NCI-H2081 (cell line): ENCODE measurements at places on chromosomes 12 and 14.

DNA sequence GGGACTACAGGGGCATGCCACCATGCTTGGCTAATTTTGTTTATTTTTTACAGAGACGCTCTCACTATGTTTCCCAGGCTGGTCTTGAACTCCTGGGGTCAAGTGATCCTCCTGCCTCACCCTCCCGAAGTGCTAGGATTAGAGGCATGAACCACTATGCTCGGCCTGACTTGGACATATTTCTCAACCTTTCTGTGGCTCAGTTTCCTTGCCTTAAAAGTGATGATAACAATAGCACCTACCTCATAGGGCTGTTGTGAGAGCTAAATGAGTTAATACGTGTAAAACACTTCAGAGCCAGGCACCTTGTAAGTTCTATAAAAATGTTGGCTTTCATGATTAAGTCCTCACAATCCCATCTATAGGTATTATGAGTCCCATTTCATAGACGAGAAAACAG is 89.2 kb upstream of the METAP2 start:
- no peak for DNase-seq

DNA sequence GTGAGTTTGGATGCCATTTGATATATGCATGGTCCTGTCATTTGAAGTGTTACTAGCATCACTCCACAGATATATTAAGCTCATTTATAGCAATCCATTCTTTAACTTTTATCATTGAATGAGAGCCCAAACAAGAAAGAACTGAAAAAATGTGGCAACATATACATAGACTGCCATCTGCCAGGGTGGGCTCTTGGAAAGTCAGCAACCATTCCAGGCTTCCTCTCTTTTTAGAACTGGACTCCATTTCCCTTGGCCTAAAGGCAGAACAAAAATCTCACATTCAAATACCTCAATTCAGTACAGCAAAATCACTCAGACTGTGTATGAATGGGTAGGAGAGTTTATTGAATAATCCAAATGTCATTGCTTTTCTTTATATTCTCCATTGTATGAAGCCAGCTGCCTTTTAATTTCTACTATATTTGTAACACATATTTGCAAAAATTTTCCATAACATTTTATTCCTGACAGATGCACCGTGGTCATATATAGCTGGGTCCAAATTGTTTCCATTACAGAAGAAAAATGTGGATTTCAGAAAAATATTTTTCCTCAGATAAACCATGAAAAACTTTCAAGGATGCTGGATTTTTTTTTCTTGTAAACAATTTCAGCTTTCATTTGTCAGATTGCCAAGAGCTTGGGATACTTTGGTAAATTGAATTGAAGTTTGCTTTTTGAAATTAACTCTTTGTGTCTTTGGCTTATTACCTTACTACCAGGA is 1252.3 kb upstream of the SEL1L start:
- no peak for DNase-seq

GRCh38 chr14:104467641-104468040 is 111.9 kb upstream of the C14orf180 start:
- DNase-seq = no peak

GRCh38 chr12:79296133-79296532 is 394.6 kb downstream of the PAWR start:
- DNase-seq = no peak

- no peak for DNase-seq
Measured at GRCh38 chr12:59405992-59406391, 189.8 kb upstream of the SLC16A7 start.

- DNase-seq = no peak
Measured at GRCh38 chr14:58354808-58355207, 40.9 kb upstream of the TOMM20L start.

GRCh38 chr14:37437490-37437889 is 157.6 kb downstream of the FOXA1 start:
- peak; percentile 81 for DNase-seq

- no peak for DNase-seq
Measured at GRCh38 chr14:36518031-36518585, 1.9 kb downstream of the NKX2-1 start.

- peak; percentile 43 for DNase-seq
Measured at GRCh38 chr14:92105893-92106142, 564 bp downstream of the ATXN3 start.

- DNase-seq = no peak
Measured at GRCh38 chr12:60874091-60874490, 1278.3 kb downstream of the SLC16A7 start.

DNA sequence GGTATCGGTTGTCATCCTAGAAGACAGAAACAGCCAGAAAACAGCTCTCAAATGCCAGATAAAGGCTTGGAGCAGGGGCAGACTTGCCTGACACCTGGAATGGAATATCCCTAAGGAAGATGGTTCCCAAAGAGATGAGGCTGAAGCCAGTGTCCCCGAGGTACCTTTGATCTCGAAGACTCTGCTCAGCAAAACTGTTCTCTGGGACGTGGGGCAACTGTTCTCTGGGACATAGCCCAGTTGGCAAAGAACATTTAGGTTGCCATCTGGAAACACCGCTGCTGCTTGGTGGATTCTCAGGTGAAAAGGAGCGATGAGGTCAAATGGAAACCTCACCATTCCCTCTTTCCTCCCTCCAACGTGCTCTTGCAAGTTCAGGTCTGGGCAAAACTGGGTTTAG is 27.9 kb upstream of the FBXO21 start:
- DNase-seq = no peak

DNA sequence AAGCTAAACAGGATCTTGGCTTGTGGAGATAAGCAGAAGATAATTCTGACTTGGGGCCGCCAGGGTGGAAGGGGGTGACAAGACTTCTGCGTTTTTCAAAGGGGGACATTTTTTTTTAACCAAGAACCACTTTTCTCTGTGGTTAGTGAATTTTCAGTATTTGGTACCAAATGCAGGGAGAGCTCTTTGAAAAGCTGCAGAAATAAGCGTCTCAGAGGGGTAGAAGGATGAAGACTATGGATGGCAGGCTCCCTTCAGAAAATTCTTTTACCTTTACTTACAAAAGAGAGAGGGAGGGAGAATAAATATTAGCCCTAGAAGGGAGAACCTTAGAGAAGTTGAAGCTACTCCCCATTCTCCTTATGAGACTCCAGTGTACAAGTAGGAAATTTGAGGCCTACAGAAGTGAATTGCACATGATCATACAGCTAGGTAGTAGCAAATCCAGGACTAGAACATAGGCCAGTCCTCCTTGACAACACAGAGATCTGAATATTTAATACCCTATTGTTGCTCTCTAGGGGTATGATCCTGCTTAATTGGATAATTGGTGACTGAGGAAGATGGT is 840 bp downstream of the MRPL52 start:
- DNase-seq = no peak

DNA sequence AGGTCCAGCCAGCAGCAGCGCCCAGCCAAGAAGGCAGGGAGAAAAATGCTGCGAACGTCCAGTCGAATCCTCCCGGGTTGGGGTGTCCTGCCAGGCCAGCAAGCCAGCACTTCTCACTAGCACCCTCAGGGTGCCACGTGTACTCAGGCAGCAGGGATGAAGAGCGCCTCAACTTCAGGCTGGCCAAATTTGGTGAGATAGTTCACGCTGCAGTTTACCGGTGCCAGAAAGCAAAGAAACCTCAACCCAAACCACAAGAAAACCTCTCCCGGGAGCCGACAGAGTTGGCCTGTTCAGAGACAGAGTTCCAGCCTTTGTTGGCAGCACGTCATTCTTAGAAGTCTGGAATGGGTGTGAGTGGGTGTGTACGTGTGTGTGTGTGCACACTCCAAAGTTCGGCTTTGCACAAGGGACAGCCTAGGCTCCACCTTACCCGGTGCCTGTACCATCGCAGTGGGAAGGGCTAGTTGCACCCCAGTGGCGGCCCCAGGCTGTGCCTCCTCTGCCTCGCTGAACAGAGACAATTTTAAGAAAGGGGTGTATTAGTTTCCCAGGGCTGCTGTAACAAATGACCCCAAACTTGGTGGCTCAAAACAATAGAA is 42.1 kb downstream of the ELK3 start:
- DNase-seq = no peak

DNA sequence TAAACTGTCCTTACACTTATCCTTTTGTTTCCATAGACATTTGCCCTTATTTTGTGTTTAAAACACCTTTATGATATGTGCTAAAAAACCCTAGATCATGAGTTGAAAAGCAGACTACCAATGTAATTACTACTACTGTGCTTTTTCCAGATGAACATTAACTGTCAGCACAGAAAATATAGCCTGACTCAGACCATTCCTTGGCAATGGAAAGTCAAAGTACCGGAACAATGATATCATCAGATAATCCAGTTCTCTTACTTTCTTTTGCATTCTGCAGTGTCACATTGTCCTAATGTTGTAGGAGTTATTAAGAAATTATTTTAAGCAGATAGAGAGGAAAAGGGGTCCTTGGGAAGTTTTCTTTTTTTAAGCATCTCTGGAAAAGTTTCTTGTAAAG is 1189.0 kb upstream of the FLRT2 start:
- DNase-seq = no peak

DNA sequence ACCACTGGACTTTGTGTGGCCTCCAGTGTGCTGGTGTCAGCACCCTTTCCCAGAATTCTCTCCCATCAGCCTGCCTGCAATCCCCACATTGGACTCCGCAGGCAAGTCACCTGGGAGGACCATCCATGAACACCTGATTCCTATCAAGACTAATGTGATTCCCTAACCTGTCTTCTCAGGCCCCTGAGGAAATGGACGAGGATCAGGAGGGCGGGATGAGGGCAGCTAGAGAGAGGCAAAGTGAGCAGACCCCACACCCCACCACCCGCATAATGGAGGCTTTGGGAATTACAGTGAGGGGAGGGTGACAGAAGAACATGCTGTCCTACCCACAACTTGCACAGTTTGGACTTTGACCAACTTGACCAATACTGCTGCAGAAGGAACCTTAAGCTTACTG is 60.9 kb upstream of the RFX4 start:
- no peak for DNase-seq

DNA sequence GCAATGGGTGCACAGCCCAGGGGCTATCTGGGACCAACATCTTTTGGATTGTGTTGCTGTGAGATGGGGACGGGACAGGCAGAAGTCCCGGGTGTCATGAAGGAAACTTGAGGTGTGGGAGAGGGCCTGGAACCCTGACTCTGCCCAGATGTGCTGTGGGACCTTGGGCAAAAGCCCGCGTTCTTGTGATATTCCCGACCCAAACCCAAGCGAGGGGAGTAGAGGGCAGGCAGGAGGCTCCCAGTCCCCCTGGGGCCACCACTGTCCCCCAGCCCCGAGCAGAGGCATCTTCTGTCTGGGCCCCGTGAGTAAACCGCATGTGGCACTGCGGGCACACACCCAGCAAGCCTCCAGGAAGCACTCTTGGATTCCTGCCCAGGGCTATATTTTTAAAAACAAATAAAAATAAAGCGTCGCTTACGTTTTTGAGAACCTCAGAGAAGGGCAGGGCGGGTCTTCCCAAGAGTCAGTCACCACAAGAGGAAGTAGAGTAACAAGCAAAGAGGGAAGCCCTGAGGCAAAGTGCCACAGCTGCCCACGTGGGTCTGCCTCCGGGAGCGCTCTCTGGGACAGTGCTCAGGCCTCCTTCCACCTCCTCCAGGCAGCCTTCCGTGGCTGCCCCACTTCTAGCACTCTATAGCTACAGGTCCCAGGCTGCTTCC is 39.5 kb downstream of the BEGAIN start:
- DNase-seq = peak; percentile 46

DNA sequence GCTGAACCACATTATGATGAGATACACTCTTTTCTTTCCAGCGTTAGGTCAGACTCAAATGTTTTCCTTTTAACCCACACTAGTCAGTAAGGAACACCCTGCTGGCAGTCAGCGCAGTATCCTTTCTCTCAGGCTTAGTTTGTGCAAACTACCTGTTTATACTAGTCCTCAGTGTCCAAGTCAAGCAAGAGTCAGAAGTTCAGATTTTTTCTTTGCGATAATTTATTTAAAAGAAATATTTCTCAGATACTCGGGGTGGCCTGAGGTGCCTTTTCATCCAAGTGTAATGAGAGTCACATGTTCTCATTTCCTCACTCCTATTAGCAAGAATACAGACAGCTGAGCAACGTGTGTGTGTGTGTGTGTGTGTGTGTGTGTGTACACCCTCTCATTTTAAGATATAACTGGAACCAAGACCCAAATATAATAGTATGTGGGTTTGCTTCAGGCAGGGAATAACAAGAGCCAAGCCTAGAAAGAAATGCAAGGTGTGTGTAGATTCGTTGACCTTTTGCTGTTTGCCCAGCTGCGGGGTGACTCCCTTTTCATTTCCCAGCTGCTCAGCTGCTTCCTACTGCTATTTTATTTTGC is 182.7 kb downstream of the KICS2 start:
- DNase-seq = peak; percentile 82

DNA sequence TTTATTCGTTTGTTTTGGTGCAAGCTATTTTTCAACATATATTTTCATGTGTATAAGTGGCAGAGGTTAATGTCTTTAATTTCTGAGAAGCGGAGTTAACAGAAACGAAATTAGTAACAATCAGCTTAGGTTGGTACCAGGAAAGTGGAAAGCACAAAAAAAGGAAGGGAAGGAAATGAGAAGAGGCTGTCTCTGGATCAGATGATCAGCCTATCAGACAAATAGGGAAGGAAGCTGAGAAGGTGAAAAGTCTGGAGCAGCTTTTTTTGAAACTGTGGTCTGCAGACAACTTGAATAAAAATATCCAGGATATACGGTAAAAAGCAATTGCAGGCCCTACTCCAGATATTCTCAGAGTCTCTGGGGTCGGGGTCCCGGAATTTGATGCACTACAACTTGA is 265.0 kb downstream of the SSPN start:
- no peak for DNase-seq

- no peak for DNase-seq
Measured at GRCh38 chr12:95182868-95183415, 34.3 kb downstream of the FGD6 start.

DNA sequence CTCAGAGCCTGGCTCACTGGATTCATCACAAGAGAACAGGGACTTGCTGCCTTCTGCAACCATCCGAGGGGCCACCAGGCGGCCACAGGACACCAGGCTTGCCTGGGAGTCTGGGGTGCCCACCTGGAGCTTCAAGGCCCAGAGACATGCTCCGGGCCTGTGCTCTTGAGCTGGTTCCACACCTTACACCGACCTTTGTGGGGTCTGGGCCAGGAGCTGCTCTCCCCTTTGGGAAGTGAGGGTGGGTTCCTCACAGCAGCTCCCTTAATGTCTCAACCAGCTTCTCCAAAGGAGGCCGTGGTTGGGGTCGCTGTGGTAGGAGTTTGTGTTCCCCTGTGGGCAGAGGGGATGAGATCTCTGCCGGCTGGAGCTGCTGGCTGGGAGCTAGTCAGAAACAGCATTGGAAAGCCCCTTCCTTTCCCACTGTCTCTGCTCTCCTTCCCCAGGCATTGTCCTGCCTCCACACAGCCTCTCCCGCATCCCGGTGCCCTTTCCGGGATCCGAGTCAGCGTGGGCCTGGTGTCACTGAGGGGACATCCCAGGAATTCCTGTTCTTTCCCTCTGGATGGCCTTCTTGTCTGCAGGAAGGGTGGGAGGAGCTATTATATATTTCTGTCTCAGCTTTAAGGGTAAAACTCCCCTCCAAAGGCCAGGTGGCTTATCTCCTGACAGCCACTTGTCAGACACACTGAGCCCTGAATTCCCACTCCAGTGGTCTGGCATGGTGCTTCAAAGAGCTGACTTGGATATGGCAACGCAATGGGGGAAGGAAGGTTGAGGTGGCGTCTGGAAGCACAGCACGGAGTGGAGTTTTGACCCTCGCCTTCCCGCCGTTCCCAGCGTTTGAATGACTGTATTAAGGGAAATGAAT is 5.1 kb upstream of the PAPLN start:
- DNase-seq = no peak

- DNase-seq = peak; percentile 85
Measured at GRCh38 chr14:24431569-24432258, 2.0 kb downstream of the KHNYN start.
